Fibroblast of skin of scalp (primary cell): ENCODE measurements at places on chromosomes 6 and 20.

- DNase-seq, result no peak
Measured at GRCh38 chr20:41571006-41571405, 47.2 kb downstream of the CHD6 start.

DNA sequence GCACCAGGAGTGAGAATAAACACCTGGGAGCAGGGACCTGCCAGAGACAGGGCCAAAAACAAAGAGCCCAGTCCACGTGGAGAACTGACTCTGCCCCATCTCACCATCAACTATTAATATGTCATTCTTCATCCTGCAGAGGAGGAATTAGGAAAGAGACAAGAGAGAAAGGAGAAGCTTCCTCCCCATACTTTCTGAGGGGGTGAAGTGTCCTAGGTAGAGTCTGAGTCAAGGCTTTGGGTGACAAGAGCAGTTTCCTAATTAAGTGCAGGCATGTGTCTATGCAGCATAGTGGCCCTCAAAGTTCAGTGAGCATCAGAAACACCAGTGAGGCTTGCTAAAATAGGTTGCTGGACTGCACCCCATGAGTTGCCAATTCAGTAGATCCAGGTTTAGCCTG, 40.7 kb upstream of the BMP2 start:
- no peak for DNase-seq

DNA sequence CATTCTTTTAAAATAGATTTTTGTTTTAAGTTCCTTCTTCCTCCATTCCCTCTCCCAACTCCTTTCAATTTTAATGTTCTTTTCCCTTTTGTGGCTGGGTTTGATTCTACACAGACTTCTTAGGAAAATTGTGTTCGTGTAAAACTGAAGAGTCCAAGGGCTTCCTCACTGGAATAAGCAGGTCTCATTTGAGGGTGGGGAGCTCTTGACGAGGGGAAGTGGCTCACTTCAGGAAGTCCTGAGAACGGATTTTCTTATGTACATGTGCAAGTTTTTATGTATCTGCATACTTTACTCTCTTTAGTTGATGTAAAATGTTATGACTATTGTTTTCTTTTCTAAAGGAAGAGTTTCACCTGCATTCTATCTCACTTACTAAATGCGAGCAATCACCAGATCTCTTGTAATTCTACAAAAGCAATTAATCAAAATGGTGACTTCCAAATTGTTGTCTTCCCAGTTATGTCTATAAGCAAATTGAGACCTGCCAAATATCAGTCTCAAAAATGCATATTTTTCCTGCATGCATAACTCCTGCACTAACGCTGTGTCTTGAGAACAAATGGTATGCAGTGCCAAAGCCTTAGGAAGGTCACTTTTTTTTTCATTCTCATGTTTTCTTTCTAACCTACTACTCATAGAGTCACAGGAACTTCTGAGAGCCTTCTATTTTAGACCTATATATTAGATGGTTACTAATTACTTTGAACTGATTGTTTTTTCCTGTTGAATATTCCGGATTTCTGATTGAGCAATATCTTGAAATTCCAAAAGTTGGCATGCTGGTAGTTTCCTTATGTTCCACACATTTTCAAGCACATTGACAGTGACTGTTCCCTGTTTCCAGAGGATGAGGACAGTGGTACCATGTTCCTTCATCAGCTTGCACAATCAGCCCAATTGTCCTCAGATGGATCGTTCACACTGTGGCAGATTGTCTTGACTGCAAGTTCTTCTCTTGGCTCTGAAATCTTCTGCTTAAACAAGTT, 251.9 kb upstream of the PRDM1 start:
- no peak for DNase-seq

DNA sequence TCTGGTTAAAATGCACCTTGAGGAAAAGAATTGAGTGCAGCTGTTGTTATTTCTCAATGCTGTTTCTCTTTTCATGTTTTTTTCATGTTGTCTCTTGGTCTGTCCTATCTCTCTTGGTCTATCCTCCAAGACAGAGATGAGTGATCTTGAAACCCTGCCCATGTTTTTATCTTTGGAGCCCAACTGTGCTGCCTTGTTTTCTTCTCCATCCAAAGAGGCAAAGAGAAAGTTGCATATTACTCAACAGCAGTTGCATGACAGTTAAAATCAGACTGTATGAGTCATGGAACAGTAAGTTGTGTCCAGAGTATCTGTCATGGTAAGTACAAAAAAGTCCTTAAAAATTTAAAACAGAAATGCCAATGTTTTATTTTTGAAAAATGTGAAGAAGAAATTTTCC, 26.2 kb downstream of the BCAS1 start:
- DNase-seq, result peak; percentile 91

GRCh38 chr6:155038104-155038503, 43.0 kb downstream of the TIAM2 start:
- DNase-seq, result no peak

DNA sequence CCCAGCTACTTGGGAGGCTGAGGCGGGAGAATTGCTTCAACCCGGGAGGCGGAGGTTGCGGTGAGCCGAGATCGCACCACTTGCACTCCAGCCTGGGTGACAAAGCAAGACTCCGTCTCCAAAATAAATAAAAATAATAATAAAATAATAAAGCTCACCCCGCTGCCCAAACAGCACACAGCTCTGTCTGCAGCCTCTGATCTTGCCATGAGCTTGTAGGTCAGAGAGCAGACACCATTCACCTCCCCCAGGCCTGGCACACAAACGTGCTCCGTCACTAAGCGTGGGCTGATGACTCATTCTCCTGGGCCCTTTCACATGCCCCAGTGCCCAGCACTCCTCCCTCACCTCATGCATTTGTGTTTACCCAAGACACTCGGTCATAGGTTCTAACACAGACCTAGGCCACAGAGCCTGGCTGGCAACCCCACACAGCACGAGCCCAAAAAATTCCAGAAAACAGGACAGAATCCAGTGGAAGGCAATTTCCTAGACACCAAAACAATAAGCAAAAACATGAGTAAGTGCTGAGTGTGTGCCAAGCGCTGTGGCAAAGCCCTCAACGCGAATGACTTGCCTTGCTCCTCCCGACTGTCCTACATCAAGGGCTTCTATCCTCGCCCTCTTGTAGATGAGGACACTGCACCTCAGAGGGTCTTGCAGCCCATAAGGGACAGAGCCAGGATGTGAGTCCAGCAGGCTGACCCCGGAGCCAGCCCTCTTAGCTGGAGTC, 18.0 kb downstream of the ATP9A start:
- DNase-seq, result peak; percentile 71

DNA sequence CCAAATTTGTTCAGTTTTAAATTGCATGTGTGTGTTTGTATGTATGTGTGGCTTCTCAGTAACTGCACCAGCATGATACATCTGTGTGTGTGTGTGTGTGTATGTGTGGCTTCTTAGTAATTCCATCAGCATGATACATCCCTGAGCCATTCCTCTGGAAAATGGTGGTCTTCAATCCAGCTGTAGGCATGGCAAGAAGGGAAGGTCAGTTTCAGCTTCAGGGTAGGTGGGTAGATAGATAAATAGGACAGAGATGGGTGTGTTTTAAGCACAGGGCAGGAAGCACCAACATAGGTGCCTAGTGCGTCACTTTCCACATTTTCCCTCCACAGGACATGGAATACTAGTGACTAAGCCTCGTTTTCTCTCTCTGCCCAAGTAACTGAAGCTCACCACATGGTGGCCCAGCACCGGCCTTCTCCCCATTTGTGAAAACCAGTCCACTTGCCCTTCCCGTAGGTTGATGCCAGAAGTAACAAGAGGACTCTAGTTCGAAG, 82.9 kb downstream of the RPP40 start:
- DNase-seq, result peak; percentile 32

GRCh38 chr6:42363926-42364849, 87.5 kb downstream of the TRERF1 start:
- DNase-seq, result no peak

DNA sequence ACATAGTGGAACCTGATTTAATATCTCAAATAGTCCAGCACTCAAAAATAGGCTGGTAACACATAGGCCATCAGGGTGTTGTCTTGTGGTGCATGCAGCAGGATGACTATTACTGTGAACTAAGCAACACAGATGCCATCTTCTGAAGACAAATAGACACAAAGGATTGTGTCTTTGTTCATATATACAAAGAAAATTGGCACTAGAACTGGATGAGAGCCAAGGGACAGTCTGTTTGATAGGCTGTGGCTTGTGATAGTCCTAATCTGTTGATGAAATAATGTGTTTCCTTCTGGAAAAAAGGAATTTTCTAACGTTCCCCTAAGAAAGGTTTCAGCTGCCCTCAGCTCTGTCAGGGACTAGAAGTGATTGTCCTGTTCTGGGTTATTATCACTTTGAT, 129.8 kb downstream of the TPBG start:
- DNase-seq, result no peak

DNA sequence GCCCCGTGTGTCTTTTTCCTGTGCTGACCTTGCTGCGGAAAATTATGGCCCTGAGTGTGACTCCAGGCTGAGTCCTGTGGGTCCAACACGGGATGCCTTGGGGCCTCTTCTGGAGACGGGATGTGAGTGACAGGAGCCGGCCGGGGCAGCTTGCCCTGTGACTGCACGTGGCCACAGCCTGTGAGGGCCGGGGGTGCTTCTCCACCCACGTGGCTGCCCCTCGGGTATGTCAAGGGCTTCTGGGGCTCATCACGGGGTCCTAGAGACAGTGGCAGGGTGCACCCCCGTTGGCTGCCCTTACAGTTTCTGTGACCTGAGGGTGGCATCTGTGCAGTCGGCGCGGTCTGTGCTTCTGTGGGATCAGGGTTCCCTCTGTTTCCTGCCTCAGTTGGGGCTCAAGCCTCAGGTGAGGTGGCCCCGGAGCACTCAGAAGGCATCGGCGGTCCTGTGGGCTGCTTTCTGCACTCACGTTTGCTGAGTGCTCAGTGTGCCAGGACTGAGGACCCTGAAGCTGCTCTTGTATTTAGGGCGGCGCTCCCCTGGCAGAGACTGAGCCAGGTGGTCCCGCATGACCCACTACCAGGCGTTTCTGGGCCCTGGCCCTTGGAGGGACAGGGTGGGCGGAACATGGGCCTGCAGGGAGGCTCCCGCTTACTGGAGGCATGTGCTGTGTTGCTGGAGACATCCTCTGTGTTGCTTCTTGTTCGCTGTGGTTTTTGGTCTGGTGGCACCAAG, 5.4 kb downstream of the RTEL1 start:
- DNase-seq, result no peak

DNA sequence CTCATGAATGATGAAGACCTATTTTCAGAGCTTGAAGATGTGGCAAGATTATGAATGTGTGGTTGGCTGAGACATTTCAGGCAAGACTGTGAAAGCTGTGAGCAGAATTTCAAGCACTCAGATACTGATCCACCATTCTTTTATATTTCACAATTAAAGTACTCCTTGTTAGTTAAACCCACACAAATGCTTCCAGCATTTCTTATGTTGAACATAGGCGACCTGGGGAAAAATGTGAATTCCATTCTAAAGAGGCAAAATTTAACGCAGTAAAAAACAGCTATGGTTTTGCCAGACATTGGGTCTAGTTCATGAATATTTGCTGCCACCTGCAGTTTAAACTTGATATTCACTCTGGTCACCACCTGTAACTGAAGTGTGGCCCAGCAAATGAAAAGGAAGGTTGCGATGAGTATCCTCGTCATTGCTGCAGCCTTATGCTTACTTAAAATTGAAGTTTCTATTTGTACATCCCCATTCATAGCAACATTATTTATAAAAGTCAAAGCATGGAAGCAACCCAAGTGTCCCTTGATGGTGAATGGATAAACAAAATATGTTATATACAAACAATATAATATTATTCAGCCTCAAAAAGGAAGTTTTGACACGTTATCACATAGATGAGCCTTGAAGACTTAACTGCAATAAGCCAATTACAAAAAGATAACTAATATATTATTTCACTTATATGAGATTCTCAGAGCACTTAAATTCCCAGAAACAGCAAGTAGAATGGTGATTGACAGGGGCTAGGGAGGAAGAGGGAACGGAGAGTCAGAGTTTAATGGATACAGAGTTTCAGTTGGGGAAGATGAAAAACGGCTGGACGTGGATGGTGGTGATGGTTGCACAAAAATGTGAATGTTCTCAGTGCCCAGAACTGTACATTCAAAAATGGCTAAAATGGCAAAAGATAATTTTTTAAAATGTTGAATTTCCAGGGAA, 32.4 kb upstream of the FAM184A start:
- DNase-seq, result peak; percentile 49

DNA sequence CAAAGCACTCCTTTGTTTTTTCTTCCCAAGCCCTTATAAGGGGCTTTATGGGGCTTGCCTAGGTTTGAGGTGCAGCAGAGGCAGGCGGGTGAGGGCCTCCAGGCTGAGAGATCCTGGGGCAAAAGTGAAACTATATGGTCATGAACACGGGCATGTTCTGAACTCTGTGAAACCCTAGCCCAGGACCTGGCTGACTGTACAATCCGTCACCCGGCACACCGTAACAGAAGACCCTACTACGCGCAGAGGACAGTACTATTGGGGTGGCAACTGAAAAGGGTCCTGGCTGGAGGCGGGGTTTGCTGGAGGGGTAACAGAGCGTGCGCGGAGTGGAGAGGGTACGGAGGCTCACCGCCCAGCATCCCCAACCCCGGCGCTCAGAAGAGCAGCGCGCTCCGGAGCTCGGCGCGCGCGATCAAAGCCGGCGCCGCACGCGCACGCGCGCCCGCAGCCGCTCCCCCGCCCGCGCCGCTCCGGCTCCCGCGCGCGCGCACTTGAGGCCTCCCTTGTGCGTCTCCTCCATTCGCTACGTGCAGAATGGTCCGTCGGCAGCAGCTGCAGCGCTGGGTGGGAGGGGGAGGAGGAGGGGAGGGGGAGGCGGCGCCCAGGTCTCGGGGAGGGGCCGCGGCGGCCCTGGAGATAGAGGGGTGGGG, 54.2 kb downstream of the MRPL14 start:
- DNase-seq, result peak; percentile 95

DNA sequence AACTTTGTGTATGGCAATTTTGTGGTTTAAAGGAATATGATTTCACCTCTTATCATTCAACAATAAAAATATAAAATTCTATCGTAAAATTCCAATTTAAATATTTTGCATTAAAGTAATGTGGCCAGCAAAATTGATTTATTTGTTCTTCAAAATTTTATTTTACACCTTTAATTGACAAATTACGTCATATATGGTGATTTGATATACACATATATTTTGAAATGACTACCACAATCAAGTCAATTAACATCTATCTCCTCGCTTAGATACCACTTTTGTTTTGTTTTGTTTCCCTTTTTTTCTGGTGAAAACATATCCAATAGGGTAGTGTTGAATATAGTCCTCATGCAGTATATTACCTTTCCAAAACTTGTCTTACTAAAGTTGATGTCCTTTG, 467.6 kb upstream of the HS3ST5 start:
- DNase-seq, result no peak

GRCh38 chr6:138012682-138013081, 94.5 kb downstream of the PERP start:
- no peak for DNase-seq

- no peak for DNase-seq
Measured at GRCh38 chr6:35687658-35688604, 784 bp downstream of the FKBP5 start.

GRCh38 chr6:82086944-82087343, 160.6 kb downstream of the IBTK start:
- no peak for DNase-seq

- no peak for DNase-seq
Measured at GRCh38 chr6:159056003-159056402, 11.2 kb upstream of the TAGAP start.

- no peak for DNase-seq
Measured at GRCh38 chr6:1042583-1043457, 269.1 kb upstream of the FOXQ1 start.

GRCh38 chr6:6320901-6321300, 439 bp upstream of the F13A1 start:
- DNase-seq, result peak; percentile 83

GRCh38 chr6:158768436-158768835, 50.7 kb downstream of the EZR start:
- DNase-seq, result no peak

GRCh38 chr6:47169785-47170616, 127.9 kb upstream of the ADGRF1 start:
- peak; percentile 18 for DNase-seq
